HAP-1 (cell line): ENCODE measurements at places on chromosomes 1 and 21.

DNA sequence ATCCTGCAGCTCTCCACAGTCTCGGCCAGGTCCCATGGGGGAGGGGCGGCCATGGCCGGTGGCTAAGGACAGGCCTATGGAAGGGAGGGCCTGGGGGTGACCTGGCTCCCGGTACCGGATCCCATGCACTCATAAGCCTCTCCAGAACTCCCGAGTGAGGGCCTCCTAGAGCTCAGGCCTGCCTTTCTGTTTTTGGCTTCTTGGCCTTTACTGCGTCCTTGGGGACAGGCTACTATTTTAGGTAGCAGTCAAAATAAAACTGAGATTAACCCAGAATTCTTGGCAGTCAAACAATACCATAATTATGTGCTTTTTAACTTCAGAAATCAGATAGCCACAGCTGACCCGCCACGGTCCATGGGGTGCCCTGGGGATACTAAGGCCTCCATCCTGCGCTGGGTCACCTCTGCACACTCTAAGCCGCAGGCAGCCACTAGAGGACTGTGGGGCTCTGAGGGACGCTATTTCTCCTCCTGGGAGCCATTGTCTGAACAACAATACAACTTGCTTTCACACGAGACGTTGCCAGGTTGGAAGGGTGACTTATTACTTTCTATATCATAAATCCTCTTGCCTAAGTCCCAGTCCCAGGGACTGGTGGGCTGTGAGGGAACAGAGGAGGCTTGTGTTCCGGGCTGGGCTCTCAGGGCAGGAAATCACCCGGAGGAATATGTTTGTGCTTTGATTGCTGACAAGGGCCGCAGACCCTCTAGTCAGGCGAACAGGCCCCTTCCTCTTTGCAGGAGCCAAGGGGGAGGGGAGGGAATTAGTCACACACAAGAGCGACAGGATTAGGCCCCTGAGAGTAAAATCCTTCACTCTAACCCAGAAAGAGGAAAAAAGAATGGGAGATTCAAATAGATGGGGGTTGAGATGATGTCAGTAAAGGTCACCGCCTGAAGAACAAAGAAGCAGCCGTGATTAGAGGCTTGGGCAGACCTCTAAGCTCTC is 40.7 kb upstream of the BCAR3 start:
- DNase-seq: peak; percentile 80

DNA sequence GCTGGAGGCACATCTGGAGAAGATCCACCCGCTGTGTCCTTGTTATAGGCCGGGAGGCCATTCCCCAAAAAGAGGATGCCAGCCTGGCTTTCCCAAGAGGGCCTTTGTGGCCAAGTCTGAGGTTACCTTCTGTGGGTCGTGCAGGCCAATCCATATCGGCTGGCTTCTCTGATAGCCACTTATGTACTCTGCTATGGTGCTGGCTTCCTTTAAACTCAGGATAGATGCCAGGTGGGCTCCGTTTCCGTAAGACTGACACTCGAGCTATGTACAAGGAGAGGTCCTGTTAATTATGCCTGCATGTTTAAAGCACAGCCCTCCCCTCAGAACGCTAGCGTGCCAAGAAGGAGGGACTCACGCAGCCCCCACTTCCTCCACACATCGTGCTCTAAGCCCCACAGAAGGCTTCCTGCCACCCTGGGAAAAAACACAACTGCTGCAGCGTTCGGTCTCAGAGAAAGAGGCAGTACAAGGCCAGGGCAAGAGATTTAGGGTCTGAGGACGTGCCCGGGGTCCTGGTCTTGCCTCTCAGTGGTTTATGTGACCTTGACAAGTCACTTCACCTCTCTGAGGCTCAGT is 11.6 kb downstream of the REG4 start:
- no peak for DNase-seq

DNA sequence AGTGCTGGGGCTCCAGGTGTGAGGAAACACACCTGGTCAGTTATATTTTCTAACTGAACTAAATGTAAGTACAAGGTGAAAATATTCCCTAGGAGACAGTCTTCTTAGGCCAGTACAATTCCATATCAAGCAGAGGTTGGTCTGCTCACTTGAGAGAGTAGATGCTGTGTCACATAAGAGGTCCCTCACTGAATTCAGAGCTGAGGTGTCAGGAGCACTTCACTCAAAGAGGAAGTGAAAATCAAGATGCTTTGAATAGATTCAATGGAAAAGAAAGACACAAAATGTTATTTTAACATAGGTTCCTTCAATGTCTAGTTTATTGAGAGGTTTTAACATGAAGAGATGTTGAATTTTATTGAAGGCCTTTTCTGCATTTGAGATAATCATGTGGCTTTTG is 4.3 kb upstream of the FCRL3 start:
- no peak for DNase-seq

DNA sequence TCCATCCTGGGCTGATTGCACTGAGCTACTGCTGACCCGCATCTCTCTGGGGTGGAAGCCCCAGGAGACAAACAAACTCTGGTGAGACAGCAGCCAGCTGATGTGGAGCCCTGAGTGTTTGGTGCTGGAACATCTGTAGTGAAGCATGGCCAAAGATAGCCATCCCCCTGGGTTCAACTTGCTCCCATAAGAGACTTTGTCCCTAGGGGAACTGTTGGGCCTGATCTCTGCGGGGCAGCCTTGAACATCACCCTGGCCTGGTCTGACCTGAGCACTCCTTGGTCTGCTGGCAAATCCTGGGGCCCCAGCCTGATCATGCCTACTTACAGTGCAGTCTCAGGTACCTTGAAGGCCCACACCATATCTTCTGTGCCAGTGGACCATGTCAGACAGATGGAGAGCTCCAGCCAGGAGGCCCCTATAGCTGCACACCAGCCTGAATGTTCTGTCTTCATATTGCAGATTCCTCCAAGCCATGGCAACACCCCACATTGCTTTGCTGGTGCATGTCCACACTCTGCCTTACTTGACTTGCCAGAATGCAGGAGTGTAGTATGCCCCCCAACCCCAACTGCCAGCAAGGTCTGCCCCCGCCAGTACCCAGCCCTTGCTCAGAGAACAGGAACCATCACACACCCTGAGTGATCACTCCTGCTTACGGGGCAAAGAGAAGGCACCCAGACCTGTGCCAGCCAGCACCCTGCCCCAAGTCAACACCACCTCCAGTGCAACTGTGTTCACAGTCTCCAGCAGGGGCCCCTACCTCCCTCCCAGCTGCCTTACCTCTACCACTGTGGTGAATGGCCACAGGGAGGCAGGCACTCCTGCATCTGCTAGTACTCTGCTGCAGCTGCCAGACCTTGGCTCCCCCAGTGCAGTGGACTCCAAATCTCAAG is 690.5 kb upstream of the NR5A2 start:
- DNase-seq: no peak

DNA sequence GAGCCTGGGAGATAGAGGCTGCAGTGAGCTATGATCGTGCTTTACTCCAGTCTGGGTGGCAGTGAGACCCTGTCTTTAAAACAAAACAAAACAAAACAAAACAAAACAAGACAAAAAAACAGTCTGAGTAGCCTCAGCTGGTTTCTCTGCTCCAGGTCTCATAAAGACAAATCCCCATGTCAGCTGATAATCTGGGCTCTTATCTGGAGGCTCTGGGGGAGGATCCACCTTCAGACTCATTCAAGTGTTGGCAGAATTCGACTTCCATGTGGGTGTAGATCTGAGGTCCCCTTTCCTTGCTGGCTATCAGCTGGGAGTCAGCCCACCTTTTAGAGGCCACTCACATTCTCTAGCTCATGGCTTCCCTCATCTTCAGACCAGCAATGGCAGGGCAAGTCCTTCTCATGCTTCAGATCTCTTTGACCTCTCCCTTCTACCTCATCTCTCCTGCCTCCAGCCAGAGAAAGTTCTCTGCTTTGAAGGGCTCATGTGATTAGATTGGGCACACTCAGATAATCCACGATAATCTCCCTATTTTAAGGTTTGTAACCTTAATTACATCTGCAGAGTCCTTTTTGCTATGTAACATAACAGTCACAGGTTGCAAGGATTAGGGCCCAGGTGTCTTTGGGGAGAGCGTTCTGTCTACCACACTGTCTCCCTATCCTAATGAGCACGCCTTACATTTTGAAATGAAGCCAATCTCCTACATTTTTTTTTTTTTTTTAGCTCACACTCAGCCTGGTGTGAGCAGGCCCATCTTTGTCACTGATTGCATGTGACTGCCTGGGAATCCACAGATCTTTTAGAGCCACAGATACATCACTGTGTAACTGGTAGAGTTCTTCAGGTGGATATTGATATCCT is 7.5 kb upstream of the PYCR2 start:
- DNase-seq: no peak

- DNase-seq: no peak
Measured at GRCh38 chr1:22366346-22366745, 85.3 kb upstream of the ZBTB40 start.

DNA sequence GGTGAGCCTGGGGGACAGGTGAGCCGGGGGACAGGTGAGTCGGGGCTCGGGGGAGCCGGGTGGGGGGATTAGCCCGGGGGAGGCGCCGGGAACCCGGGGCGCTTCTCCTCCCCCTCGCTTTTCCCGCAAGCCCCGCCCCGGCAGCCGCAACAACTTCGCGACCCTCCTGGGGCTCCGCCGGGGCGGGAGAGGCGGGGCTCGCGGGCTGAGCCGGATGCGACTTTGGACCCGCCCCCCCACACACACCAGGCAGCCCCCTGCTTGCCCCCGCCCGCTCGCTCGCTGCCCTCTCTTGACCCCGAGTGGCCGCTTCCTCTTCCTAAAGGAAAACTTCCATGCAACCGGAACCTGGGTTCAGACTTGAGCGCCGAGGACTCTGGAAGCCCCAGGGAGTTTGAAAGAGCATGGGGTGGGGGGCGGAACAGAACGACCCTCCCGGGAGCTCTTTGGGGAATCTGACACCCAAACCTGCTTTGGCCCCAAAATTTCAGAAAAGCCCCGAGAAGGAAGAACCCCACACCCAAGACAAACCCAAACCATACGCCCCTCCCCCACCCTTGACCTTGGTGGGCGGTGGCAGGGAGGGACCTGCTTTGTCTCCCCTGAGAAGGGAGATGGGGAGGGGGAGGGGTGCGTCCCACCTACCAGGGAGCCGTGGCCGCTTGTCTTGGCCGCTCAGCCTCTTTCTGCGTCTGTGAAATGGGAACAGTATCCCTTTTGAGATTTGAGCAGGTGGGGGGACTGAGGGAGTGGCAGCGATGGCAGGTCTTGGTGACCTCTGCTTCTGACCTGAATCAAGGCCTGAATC is 550 bp downstream of the ARHGEF16 start:
- DNase-seq: peak; percentile 34

- peak; percentile 79 for DNase-seq
Measured at GRCh38 chr1:46197964-46198811, at the start of gene POMGNT1. TSS of gene POMGNT1 (minus strand) at chr1:46198434. CDS start at chr1:46197821, 613 bp downstream.

DNA sequence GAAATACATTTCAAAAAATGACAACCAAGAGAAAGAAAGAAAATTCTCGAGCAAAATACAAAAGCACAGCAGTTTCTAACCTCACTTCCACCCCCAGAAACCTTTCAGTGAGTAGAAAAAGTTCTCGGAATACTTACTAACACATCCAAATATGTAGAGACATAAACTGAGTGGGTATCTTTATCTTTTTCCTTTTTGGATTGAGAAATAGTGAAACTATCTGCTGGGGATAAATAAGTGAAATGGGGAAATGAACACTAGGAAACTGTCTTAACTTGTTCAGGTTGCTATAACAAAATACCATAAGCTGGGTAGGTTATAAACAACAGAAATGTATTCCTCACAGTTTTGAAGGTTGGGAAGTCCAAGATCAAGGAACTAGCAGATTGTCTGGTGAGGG is 72.0 kb downstream of the VCAM1 start:
- DNase-seq: no peak

DNA sequence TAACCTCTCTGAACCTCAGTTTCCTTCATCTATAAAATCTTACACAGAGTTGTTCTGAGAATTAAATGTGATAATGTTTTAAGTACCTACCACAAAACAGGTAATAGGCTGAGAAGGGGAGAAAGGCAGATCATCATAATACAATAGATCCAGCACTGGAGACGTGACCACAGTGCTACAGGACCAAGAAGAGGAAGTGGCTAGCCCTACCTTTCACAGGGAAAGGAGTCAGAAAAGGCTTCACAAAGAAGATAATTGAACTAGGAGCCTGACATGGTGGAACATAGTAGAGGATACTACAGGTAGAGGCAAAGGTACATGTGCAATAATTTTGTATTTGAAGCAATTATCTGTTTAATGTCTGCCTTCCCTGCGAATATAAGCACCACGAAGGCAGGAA is 45.1 kb downstream of the ERI3 start:
- no peak for DNase-seq

DNA sequence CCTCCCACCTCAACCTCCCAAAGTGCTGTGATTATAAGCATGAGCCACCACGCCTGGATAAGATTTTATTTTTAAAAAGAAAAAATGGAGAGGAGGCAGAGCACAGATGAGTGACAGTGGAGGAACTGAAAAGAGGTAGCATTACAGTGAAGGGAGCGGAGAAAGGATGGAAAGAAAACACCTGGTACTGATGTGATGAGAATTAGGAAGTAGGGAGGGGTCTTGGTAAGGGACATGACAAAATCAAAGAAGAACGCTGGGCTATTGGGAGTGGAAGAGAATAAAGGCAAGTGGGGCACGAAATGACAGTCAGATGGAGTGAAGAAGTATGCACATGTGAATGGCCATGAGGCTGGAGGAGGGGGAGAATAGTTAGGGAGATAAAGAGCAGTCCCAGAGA is 2.3 kb downstream of the FCRLA start:
- DNase-seq: no peak

DNA sequence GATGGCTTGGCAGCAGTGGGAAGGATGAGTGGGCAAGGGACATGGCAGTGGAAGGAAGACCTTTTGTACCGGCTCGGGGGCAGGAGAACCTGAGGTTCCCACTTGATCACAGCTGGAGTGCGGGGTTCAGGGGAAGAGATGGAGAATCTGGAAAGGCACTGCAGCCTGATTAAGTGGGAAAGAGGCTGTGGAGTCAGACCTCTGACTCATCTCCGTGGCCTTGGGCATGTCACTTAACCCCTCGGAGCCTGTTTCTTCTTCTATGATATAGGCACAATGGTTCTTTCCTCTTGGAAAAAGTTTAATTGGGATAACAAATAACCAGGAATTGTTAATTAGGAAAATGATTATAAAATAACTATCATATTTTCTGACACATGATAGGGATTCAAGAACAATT is 13.1 kb upstream of the TMEM61 start:
- DNase-seq: no peak

DNA sequence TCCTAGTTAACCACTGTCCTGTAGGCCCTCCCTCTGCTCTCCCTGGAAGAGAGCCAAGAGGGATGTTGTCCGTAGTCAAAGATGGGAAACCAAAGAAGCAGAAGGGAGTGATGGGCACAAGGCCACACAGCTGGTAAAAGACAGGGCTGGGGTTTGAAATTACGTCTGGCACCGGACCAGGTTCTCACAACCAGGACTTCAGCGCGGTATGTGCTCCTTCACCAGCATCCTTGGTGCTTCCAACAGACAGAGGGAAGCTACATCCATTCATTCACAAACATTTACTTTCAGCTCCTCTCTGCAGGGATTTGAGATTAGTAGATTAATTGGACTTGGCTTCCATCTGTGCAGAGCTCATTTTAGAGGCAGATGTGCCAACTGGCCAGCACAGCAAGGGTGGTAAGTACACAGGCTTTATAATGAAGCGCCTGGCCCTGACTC is 191.2 kb downstream of the TRABD2B start:
- DNase-seq: no peak
